ENCODE measurements at places on chromosomes 12 and 14.
A peak's percentile ranks its signal among the peaks of the same experiment; 100 is the strongest.

DNA sequence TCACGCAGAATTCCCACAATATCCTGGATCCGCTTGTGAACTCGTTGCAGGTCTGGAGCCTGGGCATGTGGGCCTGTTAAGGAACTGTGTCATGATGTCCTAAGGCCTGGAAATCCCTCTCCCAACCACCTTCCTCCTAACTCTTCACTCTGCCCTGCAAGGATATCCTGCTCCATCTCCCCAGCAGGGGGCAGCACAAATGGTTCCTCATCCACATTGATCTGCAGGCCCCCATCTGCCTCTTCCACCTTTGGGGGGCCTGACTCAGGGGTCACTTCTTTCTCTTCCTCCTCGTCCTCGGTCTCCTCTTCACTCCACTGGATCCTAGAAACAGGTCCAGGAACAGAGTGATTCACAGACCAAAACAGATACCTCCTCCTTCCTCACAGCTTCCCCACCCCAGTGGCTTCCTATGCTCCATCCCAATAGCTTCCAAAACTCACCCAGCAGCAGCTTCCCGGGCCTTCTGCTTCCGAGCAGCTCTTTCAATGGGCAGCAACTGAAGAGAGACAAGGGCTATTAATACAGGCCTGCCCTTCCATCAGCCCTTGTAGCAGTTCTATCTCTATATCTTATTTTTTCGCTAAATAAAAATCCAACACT lies 4.5 kb downstream of the NOP2 start:
- DNase-seq: peak; percentile 55

DNA sequence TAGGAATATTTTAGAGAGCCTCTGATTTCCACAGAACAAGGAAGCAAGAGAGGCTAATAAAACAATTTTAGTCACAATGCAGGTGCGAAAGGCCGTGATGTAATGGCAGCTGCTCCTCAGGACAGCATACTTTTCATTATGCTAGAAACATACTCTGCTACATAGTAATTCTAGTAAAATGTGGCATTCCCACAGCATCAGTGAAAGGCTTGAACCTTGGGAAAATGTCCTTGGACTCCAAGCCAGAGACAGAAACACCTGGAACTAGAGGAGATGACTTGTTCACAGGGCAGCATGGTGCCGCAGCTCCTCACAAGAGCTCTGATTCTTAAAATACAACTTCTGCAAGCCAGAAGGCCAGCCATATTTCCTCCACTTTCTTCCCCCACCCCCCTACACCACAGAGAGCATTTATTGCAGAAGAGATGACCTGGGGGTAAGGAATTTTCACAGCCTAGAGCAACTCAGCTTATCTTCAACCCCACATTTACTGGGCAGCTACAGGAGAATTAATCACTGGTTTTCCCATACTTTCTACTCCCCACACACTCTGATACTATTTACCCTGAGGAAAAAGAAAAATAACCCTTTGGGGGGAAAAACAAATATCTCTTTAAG lies 15.8 kb downstream of the ABCC9 start:
- DNase-seq: no peak

DNA sequence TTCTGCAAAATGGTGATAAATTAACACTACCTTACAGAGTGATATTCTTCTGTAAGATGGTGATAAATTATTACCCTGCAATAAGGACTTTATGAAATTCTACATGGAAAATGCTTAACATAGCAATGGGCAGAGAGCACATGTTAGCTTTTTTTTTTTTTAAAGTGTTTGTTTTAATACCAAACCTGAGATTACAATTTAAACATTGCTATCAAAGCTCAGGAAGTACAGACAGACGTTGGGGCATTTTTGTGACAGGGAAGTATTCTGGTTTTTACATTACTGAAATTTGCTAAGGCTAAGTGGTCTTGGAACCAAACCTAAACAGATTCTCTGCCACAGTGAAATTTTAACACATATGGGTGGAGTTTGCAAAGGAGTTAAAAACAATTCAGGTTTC lies 133.1 kb downstream of the FGD4 start:
- no peak for DNase-seq

GRCh38 chr12:65810036-65810435 lies 14.2 kb upstream of the HMGA2 start:
- no peak for DNase-seq

DNA sequence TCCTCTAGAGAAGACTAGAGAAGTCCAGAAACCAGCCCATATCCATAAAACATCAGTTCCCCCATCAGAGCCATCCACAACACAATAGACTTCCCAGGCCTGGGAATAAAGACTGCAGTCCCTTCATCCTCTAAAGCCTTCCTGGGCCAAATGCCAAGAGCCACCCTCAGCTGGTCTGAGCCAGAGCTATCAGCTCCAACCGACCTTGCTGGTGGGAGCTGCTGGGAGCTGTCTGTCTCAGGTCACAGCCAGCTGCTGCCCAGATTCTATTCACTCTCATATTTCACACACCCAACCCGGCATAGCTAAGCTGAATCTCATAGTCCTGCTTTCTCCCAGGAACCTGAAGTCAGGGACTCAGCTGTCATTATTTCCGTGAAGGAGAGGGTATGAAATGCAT lies 10.9 kb upstream of the TFCP2 start:
- DNase-seq: no peak

DNA sequence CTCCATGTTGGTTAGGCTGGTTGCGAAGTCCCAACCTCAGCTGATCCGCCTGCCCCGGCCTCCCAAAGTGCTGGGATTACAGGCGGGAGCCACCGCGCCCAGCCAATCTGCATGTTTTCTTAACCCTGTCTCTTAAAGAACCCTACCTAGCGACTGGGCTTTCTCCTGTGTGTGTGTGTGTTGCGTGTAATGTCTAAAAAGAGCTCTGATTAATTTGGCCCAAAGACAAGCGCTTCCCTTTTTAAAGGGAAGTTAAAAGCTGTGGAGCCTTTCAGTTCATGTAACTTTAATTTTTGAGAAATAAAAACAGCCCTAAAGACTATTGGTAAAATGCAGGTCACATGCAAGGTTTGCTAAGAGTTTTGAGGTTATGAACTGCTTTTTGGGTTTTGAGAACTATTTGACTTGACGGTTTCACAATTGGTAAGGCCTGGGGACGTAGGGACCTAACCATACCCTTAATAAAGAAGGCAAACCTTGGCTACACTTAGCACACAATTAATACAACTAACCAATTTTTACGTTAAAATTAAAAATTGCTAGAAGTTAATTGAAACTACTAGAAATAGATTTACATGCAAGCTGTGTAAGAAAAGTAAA lies 103.2 kb downstream of the KCNMB4 start:
- no peak for DNase-seq

DNA sequence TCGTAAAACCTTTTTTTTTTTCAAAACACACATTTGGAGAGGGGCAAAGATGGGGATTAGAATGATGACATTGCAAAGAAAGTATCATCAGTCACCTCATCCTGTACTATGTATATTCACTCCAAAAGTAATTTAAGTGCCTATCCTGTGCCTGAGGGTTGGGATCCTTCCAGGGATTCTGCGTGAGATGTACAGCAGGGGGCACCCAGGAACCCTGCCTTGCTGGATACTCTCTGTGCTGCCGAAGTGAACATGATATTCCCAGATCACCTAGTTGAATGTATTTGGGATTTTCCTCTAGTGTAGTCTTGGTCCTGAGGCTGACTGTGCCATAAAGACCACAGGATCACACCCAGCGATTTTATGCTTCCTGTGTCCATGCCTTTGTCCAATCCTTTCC lies 372.7 kb downstream of the IPO8 start:
- DNase-seq: no peak

GRCh38 chr12:67937822-67938221 lies 51.4 kb upstream of the IFNG-AS1 start:
- no peak for DNase-seq

GRCh38 chr12:39813776-39814175 lies 194.2 kb upstream of the ABCD2 start:
- DNase-seq: no peak

- DNase-seq: no peak
These were observed 39.2 kb downstream of the BCAT1 start for GRCh38 chr12:24909667-24910066.

- DNase-seq: no peak
These were observed 91.1 kb downstream of the PLXNC1 start for GRCh38 chr12:94239332-94239993.

DNA sequence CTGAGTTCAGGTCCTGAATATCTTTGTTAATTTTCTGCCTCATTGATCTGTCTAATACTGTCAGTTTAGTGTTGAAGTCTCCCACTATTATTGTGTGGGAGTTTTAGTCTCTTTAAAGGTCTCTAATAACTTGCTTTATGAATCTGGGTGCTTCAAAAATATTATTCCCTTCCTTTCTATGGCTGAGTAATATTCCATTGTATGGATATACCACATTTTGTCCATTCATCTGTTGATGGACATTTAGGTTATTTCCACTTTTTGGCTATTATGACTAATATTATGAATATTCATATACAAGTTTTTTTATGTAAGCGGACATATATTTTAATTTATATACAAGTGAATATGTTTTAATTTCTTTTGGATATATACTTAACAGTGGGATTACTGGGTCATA lies 82.7 kb downstream of the SDR9C7 start:
- DNase-seq: no peak

- no peak for DNase-seq
These were observed 91.9 kb downstream of the TMEM30B start for GRCh38 chr14:61188978-61189808.

- DNase-seq: no peak
These were observed 384.0 kb upstream of the FOXG1 start for GRCh38 chr14:28382444-28383190.

DNA sequence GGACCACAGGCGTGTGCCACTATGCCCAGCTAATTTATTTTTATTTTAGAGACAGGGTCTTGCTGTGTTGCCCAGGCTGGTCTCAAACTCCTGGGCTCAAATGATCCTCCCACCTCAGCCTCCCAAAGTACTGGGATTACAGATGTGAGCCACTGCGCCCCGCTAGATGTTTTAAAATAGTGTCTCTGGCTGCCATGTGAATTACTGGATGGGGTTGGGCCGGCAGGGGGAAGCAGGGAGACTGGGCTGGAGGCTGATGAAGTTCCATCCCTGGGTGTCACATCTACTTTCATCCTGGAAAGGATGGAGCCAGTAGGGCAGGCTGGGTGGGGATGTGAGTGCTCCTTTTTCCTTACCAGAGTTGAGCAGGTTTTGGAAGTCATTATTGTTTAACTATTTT lies 46.1 kb downstream of the DNAH10 start:
- DNase-seq: no peak

All from memory B cell (primary cell).